Heart left ventricle (tissue), 16 donors: ENCODE measurements at places on chromosomes 2 and 18. TPM values are rescaled to one million over a fixed set of nuclear protein-coding genes. Genes with fewer than 3 reads are reported as not detected.

GRCh38 chr2:236177967-236178889 is 10.0 kb upstream of the GBX2 start:
- H3K4me1 ChIP-seq: peaks cover 26% of the 10 kb centered on the region
- DNase-seq: no peak
- no peaks in the 10 kb centered on the region for H3K36me3 ChIP-seq
- H3K27me3 ChIP-seq: peaks cover 77% of the 10 kb centered on the region
- no peak overlapping the region for H3K27ac ChIP-seq
- H3K4me3 ChIP-seq: peak overlapping the region; percentile 25

CNGA3 gene
- not detected for total RNA-seq

GRCh38 chr2:30481323-30481800 is 34.3 kb downstream of the LCLAT1 start:
- no peaks in the 10 kb centered on the region for H3K27me3 ChIP-seq
- peak; percentile 34 for DNase-seq
- no peaks in the 10 kb centered on the region for H3K36me3 ChIP-seq
- peaks cover 37% of the 10 kb centered on the region for H3K4me1 ChIP-seq
- no peak overlapping the region for H3K4me3 ChIP-seq
- no peak overlapping the region for H3K27ac ChIP-seq

DNA sequence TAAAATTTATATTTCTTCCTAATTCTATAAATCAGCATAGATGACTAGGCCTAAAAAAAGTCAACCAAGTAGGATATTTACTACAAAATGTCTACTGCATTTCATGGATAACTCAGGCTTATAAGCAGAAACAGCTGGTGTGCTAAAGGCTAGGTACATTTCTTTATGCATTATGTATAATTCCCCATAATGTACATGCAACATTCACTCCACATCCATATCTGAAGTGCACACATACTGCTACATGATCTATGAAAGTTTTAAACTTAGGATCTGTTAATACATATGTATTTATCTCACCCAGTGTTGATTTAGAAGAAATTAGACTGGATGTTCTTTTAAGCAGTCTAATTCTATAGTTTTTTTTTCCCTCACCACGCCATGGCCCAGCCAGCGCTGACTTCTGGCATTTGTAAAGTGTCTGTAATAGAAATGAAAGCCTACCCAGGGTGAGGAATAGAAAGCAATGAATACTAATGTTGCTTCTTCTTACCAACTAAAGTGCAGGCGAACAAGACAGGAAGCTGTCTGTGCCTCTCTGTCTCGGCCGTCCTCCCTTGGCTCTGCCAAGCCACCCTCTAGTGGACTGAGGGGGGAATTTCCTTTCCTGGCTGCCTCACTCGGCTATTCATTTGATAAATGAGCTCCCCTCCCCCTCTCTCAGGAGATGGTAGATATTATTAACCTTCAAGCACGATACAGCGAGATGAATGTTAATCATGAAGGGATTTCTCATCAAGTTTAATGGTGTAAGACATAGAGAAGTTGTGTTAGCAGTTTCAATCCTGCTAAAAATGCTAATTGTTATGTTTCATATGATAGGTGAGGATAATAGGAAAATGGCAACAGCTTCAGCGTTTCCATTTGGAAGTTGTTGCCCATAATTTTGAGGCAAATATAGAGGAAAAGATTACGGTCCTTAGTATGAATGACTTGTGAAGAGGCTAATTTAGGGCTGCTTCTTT is 384.5 kb downstream of the MTX2 start:
- no peaks in the 10 kb centered on the region for H3K36me3 ChIP-seq
- no peak overlapping the region for H3K4me3 ChIP-seq
- no peak overlapping the region for H3K27ac ChIP-seq
